Mesothelial cell of epicardium (in vitro differentiated cells): ENCODE measurements at places on chromosomes 11 and 22. TPM values are rescaled to one million over a fixed set of nuclear protein-coding genes. Genes with fewer than 3 reads are reported as not detected.

DNA sequence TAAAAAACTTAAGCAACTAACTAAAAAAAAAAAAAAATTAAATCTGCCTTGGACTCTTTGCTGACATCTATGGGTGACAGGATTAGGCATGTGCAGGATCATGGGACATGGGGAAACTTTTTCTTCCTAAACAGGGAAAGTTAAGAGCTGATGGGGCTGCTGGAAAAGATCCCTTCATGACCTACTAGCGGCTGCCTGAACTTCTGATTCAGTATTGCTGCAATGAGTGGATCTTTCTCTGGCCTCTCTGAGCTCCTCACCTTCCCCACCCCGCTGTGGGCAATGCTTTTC, 25.0 kb downstream of the OR5A2 start:
- DNase-seq = no peak

DNA sequence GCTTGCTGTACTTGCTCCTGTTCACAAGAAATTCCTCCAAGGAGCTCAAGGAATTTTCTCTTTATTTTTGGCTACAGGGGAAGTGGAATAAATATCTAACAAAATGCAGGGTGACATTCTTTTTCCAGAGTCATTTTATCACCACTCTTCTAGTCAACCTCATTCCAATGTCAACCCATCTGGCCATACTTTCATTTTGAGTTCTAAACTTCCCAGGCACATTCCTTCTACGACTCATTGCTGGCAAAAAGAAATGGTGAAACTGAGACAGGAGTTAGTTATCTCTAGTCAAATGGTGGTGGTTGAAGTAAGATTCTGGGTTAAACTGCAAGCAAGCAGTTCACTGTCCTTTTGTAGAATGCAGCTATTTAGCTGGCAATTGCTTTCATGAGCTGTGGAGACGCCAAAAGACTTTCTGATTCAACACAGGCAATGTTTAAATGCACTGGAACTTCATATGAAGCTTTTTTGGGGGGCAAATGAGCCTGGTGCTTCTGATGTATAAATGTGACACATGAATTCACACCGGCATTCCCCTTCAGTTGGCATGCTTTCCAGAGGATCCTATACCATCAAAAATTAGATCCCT, 304.6 kb downstream of the CADM1 start:
- DNase-seq = no peak

- DNase-seq = no peak
Measured at GRCh38 chr11:997907-998306, 38.6 kb downstream of the MUC6 start.

Gene LRP4
- 26.2 to 29.2 TPM (median 26.8 TPM) in 3 replicates for total RNA-seq

DNA sequence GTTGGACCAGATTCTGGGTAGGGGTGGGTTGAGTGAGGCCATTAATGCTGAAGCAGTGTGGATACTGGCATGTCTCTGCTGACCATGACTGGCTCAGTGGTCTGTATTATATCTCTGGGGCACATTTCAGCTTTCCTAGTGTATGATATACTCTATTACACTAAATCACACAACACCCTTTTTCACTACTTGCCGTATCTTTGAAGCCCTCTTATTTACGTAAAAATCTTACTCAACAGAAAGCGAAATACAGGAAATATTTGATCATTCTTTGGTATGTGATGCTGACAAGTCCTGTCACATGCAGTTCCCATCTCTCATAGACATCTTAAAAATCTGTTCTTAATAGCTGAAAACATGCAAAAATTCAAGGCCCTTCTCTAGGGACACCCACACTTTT, 40.3 kb downstream of the OR5B17 start:
- DNase-seq = no peak

DNA sequence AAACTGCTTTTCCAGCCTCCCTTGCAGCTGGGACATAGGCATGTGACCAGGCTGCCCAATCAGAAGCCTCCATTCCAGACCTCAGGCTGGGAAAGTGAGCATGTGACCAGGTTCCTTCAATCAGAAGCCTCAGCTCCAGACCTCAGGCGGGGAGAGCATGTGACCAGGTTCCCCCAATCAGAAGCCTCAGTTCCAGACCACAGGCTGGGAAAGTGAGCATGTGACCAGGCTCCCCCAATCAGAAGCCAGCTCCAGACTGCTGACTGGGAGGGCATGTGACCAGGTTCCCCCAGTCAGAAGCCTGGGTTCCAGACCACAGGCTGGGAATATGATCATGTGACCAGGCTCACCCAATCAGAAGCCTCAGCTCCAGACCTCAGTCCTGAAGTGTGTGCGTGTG, 11.7 kb upstream of the IL2RB start:
- DNase-seq = no peak

Gene SCN2B
- 2.3 to 2.5 TPM (median 2.4 TPM) in 3 replicates for total RNA-seq

- DNase-seq = no peak
Measured at GRCh38 chr11:113261709-113262475, 52.5 kb upstream of the TTC12 start.

DNA sequence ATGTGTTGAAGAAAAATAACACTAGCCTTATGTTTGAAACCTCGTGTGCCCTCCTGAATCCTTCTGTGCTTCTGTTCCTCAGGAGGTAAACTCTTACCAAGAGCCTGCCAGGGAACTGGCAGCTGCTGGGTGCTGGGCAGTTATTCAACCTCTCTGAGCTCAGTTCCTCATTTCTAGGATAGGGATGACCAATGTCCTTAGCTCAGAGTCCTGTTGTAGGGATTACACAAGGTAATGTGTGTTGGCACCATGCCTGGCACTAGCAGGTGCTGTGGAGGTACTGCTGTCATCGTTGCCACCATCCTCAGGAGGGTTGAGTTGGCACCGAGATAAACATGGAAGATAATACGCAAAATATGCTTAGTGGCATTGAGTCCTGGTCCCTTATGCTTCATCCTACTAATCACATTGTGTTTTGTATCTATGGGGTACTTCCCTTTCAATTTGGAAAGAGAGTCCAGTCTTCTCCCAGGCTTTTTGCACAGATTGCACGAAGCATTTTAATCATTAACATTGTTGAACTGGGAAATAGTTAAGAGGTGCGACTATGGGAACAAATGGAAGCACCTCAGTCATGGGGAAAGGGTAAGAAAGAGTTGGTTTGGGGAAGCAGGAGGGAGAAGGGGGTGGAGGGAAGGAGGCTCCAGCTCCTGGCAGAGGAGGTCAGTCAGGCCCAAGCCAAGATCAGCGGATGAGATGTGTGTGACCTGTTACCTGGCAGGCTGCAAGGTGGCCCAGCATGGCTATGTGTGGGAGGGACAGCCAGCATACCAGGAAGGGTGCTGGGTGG, 56.7 kb downstream of the CABIN1 start:
- DNase-seq = no peak

GRCh38 chr11:124643605-124644425, 21.2 kb downstream of the TBRG1 start:
- no peak for DNase-seq

DNA sequence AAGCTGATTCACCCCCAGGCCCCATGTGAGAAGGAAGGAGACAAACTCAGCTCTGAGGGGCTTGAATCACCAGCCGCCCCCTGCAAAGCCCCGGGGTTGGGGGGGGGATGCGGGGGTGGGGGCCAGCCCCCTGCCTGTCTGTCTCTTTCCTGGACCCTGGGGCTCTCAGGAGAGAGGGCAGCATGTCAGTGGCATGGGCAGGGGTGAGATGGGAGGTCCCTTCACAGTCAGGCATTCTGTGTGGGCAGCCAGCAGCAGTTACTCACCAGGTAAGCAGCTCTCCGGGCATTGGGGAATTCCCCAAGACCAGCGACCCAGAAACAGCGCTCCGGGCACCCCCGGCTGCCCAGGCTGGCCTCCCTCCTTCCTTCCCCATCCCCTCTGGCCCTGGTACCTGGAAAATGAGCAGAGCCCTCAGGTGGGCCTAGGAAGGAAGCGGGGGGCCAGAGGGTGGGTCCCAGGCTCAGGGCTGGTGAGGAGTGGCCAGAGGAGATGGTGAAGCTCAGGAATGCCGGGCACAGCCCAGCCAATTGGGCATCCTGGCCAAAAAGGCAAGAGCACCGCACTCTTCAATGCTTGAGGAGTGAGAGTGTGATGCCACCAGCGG, 4.2 kb upstream of the LIF start:
- no peak for DNase-seq

Gene GSTT2B
- 3.6 to 3.7 TPM (median 3.7 TPM) in 3 replicates for total RNA-seq

Gene ST14
- 39.6 to 42.0 TPM (median 40.8 TPM) in 3 replicates for total RNA-seq

DNA sequence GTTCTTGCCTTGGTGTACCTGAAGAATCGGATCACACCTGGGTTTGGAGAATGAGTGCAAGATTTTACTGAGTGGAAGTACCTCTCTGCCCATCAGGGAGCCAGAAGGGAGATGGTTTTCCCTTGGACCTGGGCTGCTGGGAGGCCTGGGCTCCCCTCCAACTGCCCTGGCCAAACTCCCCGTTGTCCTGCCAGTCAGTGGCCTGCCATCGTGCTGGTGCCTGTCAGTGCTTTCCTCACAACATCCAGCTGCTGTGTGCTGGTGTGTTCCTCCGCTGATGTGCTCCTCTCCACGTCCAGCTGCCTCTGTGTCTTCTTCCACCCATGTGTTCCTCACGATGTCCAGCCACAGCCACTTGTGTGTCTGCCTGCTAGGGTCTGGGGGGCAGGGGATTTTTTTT, 87.9 kb upstream of the CLPB start:
- no peak for DNase-seq

Gene MPEG1
- not detected in 3 replicates for total RNA-seq

GRCh38 chr11:134032501-134033091, 36.3 kb upstream of the JAM3 start:
- DNase-seq = no peak

Gene MRGPRE
- not detected in 3 replicates for total RNA-seq

Gene ZDHHC8
- 82.4 to 86.2 TPM (median 82.4 TPM) in 3 replicates for total RNA-seq

Gene PCSK7
- 57.0 to 66.0 TPM (median 64.4 TPM) in 3 replicates for total RNA-seq

GRCh38 chr22:45308957-45309421, 745 bp upstream of the FAM118A start:
- DNase-seq = no peak

Gene MTNR1B
- not detected in 3 replicates for total RNA-seq

- DNase-seq = no peak
Measured at GRCh38 chr22:19092725-19093124, 29.5 kb downstream of the DGCR2 start.

- DNase-seq = no peak
Measured at GRCh38 chr11:72244361-72245262, 636 bp upstream of the PHOX2A start.
